ENCODE measurements at places on chromosomes 13 and 19.

DNA sequence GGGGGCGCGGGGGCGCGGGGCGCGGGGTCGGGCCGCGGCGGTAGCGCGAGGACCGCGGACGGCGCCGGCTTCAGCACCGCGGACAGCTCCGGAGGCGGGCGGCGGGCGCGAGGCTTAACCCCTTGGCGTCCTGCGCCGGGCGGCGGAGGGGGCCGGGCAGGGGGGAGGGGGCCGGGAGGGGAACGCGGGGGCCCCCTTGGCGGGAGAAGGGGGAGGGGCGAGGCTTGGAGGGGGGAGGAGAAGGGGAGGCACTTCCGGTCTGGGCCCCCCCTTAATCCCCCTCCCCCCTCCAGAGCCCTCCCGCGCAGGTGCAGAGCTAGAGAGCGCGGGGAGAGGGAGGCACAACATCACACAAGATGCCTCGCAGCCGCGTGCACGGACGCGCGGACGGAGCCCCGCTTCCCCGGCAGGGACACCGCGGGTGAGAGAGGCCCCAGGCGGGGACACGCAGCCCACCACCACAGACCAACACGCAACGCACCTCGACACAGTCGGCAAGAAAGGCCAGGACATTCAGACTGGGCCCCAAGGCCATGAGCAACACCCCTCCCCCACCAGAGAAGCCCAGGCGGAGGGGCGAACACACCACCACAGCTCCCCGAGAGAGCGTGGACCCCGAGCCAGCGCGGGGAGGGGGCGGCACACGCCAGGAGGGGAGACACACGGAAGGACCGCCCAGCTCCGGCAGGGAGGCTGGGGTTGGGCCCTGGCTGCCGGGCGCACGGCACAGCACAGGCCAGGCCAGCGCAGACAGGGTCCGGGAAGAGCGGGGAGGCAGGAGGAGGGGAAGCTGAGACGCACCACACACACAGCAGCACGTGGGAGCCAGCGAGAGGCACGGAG, 24.1 kb downstream of the SHANK1 start:
- peak; percentile 36 for DNase-seq

GRCh38 chr19:33477781-33478180, 43.8 kb downstream of the PEPD start:
- no peak for DNase-seq

DNA sequence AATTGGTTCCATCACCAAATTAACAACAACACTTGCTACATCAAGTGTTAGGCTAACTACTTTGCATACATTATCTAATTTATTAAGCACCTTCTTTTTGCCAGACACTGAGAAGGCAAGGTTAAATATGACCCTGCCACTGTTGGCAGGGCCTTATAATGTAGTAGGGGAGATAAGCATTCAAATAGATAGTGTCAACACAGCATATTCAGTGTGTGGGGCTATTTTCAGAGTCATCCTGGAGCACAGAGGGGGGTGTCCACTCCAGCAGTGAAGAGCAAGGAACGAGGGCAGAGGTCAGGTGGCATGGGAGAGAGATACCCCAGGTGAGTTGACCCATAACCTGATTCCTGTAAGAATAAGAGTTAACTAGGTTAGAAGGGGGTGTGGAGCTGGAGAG, 121.6 kb downstream of the COG6 start:
- DNase-seq: no peak

DNA sequence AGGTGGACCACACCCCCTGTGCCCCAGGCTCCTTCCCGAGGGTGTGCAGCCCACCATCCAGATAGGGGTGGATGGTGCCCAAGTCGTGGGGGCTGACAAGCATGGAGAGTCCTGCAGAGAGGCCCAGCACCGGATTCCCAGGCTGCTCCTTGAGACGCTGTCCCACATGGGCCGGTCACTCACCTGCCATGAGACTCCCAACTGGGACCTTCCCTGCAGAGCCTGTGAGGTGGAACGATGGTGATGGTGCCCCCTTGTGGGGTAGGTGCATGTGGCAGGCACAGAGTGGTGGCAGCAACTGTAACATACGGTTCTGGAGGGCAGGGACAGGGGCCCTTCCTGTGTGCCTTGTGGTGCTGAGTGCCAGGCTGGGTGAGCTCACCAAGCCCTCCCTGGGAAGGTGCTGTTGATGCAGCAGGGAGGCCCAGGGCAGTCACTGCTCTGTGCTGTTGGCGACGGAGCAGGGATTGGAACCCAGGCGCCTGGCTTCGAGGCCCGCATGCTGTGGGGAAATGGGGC, 33.1 kb downstream of the PPP1R37 start:
- peak; percentile 82 for DNase-seq

DNA sequence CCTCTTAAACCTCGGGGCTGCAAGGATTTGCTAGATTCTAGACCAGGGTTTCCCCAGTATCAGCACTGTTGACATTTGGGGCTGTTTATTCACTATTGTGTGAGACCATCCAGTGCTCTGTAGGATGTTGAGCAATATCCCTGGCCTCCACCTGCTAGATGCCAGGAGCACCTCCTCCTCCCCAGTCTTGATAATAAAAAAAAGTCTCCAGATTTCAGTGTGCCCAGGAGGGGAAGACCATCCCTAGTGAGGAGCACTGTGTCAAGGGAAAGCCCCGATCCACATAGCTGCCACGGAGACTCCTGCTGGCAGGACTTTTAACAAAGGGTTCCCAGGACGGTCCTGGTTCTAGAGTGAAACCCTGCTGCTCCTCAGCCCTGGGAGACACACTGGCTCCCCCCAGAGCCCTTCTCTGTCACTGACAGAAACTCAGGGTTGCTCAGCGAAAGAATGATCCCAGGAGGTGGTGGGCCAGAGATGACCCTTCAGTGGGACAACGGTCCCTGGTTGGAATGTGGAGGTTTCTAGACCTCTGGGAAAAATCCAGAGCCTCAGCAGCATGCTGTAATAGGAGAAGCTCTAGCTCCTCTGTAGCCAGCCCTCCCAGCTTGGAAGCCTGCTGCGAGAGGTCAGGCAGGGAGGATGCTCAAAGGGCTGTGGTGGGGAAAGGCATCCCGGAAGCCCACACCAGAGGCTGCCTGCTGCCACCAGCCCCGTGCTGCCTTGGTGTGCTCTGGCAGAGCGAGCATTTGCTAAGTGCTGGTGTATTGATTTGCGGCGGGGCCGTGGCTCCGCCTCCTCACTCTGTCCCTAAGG, 20.3 kb downstream of the LYL1 start:
- no peak for DNase-seq

Data from stimulated activated CD4-positive, alpha-beta T cell treated with anti-CD3 and anti-CD28 coated beads, Interleukin-15, amount 100 ng/mL, for 24 hours (primary cell).